ENCODE measurements at places on chromosomes 5 and 9. TPM values are rescaled to one million over a fixed set of nuclear protein-coding genes. Genes with fewer than 3 reads are reported as not detected.

DNA sequence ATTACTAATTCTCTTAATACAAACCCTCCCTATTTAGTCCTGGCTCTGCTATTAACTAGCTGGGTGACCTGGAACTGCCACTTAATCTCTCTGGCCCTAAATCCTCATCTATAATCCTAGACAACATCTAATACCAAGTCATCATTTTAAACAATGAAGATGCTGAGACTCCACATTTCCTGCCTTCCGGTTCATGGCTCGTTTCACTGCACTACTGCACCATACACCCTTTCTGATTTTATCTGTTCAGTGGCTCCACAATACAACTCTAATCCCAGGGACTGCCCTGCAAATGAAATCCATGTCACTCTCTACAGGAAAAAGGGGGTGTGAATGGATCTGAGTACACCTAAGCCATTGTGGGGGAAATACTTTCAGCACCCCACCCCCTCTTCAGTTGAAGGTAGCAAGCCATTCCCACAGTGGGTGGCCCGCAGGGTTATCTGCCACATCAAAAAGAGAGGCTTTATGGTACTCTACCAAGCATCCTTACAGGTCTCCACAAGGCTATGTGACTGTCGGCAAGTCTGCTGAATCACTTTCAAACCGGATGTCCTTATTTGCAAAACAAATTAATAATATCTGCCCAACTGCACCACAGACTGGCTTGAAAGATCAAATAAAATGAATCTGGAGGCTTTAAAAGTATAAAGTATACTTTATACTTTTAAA lies 89.5 kb downstream of the EPB41L4A start:
- DNase-seq = no peak

DNA sequence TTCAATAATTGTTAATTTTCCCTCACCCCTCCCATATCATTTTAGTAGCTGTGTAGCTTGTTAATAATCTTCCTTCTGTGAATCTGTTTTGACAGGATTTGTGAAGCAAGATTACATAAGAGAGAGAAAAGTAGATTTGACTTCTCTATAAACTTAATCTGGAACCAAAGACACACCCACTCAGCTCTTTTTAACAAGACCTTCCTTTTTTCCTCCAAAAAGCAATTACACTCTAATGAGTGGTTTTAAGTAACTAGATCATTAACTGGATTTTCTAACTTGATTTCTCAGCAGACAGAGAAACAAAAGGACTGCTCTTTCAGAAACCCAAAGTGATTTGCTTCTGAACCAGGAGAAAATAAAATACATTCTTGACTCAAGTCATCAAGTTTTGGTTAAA lies 21.9 kb downstream of the RFK start:
- no peak for DNase-seq

GRCh38 chr9:137278061-137278701 lies 655 bp downstream of the TOR4A start:
- no peak for DNase-seq

DNA sequence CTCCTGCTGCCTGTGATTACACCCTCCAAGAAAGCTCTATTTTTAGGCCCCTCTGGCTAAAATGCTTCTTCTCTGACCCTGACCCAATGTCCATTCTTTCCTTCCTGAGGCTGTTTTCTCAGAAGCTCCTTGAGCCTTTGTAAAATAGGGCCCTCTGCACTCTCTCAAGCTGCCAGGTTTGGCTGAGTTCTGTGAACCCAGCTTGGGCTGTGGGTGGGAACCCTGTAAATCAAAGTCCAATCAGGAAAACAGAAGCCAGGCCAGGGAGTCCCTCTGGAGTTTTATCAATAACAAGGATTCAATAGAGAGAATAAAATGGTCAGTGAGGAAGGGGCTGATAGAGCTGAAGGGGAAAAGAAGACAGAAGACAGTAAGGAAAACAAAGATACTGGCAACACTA lies 43.7 kb upstream of the ERCC6L2 start:
- no peak for DNase-seq

DNA sequence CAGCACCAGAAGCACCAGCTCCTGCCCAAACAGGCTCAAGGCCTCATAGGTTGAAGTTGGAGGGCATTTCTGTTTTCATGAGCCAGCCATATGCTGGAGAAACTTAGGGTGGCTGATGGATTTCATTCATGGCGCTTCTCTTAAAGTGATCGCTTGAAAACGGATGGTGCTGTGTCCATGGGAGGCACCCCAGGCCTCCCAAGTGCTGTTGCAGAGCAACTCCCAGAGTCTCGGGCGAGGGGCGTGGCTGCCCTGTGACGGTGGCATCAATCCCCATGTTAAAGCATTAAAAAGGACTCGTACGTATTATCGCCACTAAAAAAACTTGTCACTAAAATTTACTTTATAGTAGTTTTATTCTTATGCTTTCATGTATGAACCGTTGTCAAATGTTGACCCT lies 128.3 kb downstream of the MRPL36 start:
- DNase-seq = no peak

DNA sequence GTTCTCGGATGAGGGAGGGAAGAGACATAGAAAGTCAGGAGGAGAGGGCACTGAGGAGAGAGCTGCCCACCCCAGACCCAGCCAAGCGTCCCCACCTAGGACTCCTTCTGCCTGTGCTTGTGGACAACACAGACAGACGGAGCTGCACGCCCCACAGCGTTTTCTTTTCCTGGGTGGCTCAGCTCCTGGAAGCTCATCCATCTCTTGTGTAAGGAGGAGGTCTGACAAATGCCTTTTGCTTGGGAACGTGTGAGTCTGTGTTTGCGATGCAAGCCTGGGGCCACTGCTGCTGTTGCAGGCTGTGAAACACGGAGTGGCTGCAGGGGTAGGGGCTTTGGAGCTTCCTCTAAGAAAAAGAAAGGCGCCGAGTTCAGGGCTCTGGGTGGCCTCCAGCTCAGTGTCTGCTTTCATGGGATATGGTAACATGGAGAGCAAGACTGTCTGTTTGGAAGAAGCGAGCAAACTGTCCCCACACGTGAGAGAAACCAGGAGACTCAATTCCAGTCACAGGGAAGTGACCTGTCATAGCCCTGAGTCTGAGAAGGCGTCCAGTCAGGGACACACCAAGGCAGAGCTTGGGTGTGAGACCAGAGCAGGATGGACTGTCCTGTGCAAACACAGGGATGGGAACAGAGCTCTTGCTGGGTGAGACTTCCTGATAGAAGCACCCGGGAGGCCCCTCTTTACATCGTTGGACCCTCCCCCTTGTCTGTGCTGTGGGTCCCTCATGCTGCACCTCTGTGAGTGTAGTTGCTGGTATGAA lies 42.7 kb downstream of the GADD45G start:
- DNase-seq = no peak

Gene ATP10B
- total RNA-seq = not detected

GRCh38 chr5:63233361-63233760 lies 654.7 kb downstream of the LRRC70 start:
- DNase-seq = no peak

GRCh38 chr9:29691758-29692407 lies 2118.6 kb upstream of the C9orf72 start:
- DNase-seq = peak; percentile 40

GRCh38 chr9:127508901-127509260 lies 57.6 kb downstream of the LRSAM1 start:
- DNase-seq = no peak

Gene ANKRD18A
- total RNA-seq = 0.10 TPM

Gene CCNJL
- total RNA-seq = 10.5 TPM

- no peak for DNase-seq
These were observed 18.8 kb downstream of the DNM1 start for GRCh38 chr9:128222026-128222425.

Gene ARHGEF37
- total RNA-seq = 0.69 TPM

Gene GRPEL2
- 23.3 TPM for total RNA-seq

Gene DEPDC1B
- 34.4 TPM for total RNA-seq

- DNase-seq = no peak
These were observed 67.5 kb downstream of the TLE1 start for GRCh38 chr9:81621785-81622259.

DNA sequence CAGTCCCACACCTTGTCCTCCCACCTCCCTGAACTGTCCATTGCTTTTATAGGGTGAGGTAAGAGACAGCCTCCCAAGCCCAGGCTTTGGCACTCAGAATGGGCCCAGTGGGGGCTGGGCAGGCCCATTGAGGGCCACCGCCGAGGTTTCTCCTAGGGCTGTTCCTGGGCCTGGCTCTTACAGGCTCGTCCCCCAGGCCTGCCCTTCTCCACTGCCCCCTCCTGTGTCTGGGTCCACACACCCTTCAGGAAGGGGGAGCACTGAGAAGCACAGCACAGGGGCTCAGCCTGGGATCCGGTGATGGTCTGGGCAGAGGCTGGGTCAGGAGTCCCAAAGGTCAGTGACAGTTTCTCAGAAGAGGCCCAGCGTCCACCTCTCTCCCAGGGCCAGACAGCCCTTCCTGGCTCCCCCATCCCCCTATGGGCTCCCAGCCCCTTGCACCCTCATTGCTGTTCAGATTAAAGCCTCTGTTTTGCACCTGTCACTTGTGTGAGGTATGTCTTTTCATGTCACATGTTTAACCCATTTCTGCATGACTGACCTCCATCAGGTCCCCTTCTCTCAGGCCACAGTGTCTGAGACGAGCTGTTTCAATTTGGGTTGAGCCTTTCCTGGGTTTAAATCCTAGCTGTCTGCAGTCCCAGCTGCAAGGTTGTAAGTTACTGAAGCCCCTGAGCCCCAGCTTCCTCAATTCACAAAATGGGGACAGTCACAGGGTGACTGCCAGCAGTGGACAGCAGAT lies 29.4 kb downstream of the IER5L start:
- DNase-seq = no peak

- DNase-seq = no peak
These were observed 6.0 kb downstream of the KIF12 start for GRCh38 chr9:114093031-114093471.

DNA sequence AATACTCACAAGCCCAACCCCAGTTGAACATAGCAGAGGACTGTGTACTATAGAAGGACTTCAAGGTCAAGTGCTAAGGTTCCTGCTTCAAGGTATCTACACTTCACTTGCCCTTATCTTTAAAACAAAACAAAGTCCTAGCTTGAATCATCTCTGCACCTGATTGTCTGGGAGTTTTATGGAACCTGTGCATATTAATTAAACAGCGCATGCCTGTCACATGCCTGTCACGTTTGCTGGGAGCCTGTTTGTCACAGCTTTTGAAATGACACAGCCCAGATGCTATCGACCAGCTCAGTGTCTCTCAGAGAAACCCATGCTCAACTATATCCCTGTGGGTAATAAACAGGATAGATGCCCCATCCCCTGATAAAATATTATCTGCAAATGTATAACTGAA lies 476.0 kb downstream of the ZSWIM6 start:
- DNase-seq = no peak

DNA sequence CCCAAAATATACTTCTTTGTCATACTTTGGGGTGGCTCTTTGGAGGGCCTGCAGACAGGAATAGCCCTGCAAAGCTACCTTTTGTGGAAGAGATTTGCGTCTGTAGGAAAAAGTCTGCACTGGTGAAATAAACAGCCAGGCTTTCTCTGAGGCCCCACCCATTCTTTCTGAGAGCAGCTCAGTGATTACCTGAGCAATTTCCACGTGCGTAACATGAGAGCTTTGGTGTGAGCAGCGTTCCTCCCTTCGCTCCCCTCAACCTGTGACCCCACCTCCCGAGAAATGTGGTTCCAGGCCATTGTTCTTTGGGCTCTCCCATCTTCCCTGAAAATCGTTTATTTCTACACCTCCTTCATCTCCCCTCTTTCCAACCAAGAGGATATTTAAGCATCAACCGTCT lies 23.8 kb upstream of the FBP1 start:
- DNase-seq = no peak

- DNase-seq = no peak
These were observed 2.1 kb downstream of the PAPPA start for GRCh38 chr9:116155698-116156039.

GRCh38 chr5:24621792-24622191 lies 23.0 kb downstream of the CDH10 start:
- peak; percentile 36 for DNase-seq

Gene PIP5KL1
- total RNA-seq = 1.6 TPM

- peak; percentile 4 for DNase-seq
These were observed 171.6 kb downstream of the PAX5 start for GRCh38 chr9:36862206-36863145.

DNA sequence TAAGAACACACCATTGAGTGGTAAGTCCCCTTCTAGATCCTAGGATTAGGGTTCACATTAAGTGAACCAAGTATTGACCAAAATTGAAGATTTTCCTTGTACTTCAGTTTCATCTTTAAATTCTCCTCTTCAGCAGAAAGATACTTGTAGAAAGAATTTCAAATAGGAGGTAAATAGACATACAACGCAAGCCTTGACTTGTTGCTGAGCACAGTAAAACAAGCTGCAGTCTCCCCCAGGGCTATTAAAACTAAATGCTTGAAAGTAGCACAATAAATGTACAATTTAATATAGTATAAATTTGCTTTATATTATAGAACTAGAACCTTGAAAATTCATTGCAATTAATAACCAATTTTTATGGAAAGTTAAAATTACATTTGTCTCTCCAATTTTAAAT lies 170.1 kb upstream of the TARS1 start:
- no peak for DNase-seq

- DNase-seq = no peak
These were observed 170.8 kb downstream of the SGCD start for GRCh38 chr5:156497804-156498208.

- DNase-seq = no peak
These were observed 30.4 kb downstream of the KCNIP1 start for GRCh38 chr5:170534177-170534576.

Gene PCDHA6
- 0.69 TPM for total RNA-seq

Gene APBA1
- total RNA-seq = 0.21 TPM

Gene IFNK
- total RNA-seq = not detected

DNA sequence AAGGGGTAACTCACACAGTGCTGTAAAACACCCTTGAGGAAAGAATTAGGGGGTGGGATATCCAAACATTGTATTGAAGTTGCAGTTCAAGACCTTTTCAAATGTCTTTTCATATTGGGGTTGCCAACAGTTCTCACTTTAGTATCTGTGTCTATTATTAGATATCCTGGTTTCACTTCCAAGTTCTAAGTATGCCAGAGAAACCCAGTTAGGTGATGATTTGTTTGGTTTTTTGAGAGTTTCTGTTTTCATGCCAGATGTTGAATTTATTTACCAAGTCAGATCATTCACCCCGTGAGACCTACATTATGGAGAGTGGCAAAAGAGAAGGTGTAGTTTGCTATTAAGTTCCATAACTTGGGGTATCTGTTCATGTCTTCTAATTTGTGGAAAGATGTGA lies 64.5 kb downstream of the C9orf152 start:
- DNase-seq = no peak

GRCh38 chr9:115680231-115680630 lies 473.4 kb upstream of the PAPPA start:
- DNase-seq = peak; percentile 21

Gene ECM2
- total RNA-seq = not detected

DNA sequence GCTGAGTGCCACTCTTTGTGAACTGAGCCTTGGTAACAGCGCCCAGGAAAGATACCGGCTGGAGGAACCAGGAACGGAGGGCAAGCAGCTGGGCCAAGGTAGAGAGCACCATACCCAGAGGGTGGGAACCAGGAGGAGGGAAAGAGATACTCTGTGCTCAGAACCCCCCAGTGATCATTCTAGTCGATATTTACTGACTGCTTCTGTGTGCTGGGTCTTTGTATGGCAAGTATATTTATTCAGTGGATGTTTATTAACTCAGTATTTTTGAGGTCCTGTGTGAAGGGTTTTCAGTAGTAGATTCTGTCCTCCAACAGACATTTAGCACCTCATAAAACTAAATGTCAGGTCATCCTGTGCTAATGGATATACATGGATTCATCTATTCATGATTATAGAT lies 62.3 kb upstream of the RARS1 start:
- DNase-seq = no peak

Gene STPG3
- not detected for total RNA-seq

Measured in A172 (cell line).